Cardiac fibroblast (primary cell): ENCODE measurements at places on chromosomes 4 and X.

- no peak for DNase-seq
Measured at GRCh38 chrX:57178605-57179004, 41.4 kb upstream of the SPIN2A start.

GRCh38 chr4:2255501-2256155 is 6.3 kb downstream of the MXD4 start:
- no peak for DNase-seq

DNA sequence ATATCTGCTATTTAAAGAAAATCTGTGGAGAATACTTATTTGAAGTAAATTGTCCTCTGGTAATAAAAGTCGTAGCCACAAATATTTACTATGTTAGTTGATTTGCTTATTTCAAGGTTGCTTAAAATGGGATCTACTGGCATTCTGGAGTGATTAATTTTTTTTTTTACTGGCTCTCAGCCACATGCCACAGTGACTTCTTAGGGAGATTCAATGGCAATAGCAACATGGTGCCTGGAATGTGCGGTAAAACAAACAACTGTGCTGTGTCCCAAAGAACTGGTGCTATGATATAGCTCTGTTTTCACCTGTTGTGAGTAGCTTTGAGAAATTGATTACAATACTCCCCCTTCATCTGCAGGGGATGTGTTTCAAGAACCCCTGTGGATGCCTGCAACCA is 324.3 kb downstream of the GPAT3 start:
- DNase-seq: no peak

GRCh38 chrX:8971116-8971515 is 62.8 kb downstream of the FAM9B start:
- peak; percentile 72 for DNase-seq

GRCh38 chr4:66052426-66052825 is 382.1 kb upstream of the EPHA5 start:
- no peak for DNase-seq

- no peak for DNase-seq
Measured at GRCh38 chr4:38591617-38592337, 72.2 kb upstream of the KLF3 start.

- DNase-seq: peak; percentile 10
Measured at GRCh38 chr4:15037923-15038541, 35.8 kb downstream of the CPEB2 start.

DNA sequence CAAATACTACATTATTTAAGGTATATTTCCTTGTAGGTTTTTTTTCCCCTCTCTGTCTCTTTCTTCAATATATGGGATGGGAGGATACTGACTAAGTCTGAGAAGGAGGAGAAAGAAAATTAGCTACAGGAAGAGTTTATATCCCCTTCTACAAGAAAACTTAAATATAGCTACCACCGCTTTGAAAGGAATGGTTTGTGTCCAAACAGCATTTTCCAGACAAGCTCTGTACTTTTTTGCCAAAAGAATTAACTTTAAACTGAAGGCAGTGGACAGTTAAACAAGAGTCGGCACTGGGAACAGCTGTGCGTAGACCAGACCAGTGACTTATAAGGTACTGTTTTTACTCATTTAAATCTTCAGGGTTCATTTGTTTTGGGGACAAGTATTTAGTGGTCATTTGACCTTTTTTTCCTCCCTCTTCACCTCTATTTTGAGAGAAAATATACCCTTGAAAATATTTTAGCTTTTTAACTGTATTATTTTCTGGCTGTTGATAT is 303.7 kb downstream of the ARHGAP24 start:
- DNase-seq: peak; percentile 54

DNA sequence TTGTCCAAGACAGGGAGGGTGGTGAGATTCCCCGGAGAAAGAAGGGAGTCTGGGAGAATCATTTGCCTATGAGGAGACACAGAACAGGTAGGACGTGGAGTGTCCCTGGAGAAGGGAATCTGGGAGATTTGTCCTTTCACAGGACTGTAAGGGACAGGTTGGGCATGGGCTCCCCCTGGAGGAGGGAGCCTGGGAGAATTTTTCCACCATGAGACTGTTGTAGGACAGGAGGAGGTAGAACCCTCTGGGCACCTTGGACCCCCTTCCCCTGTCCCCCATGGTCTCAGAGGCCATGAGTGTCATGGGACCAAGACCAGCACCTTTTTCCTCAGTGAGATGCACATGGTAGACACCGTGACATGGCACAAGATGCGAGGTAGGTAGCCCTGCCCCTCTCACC is 2.8 kb downstream of the PORCN start:
- DNase-seq: peak; percentile 22

DNA sequence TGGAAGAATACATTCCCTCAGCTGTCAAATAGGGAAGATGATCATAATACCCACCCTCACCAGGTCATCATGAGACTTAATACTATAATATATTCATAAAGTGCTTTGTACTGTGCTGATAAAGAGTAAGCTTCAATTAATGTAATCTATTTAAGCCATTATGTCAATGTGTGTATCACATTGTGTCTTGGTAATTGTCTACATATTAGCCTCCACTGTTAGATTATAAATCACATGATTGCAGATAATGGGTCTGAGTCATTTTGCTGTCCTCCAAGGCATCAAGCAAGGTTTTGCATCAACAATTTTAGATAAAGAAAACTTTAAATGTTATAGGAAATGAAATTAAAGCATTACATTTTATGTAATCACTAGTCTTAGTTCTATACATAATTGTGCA is 45.2 kb upstream of the CEP135 start:
- peak; percentile 3 for DNase-seq

- no peak for DNase-seq
Measured at GRCh38 chr4:100872811-100873210, 355.0 kb upstream of the EMCN start.

DNA sequence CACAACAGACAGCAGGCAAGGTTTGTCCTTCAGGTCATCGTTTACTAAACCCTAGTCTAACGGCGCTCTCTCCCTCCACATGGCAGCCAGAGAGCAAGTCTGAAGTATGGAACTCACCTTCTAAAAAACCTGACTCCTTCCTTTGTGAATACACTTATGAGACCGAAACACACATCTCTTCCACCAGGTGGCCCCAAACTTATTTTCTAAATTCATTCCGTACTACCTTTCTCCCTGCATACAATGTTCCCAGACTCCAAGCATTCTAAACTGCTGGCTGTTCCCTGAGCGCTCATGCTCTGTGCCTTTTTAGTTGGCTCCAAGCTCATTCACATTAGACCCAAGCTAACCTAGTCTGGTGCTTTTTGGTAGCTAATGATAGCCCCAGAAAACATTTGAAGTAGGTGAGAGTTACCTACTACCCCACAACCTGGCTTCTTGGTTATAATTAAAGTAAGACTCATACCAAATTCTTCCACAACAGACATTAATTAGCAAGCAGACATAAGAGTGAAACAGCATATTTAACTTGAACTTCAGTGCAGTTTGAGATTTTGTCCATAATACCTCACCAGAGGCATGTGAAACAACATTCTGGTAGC is 67.6 kb upstream of the DCLK2 start:
- DNase-seq: peak; percentile 84

- DNase-seq: peak; percentile 9
Measured at GRCh38 chrX:47129899-47130358, 14.6 kb downstream of the NDUFB11 start.

DNA sequence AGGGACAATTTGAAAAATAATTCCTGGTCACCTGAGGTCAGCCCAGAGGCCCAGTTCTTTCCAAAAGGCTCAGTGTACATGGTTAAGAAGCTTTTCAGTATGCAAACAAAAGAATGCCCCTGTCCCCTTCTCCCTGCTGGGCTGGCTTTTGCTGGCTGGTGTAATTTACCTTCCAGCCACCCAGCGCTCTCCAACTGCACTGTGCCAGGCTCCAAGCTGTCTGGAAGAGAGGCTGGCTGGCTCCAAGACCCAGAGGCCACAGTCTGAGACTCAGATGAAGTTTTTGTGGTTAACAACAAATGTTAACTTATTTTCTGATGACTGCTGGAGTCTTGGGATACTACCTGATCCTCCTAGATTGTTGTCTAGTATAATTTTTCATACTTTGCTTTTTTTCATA is 11.9 kb upstream of the KIT start:
- no peak for DNase-seq

DNA sequence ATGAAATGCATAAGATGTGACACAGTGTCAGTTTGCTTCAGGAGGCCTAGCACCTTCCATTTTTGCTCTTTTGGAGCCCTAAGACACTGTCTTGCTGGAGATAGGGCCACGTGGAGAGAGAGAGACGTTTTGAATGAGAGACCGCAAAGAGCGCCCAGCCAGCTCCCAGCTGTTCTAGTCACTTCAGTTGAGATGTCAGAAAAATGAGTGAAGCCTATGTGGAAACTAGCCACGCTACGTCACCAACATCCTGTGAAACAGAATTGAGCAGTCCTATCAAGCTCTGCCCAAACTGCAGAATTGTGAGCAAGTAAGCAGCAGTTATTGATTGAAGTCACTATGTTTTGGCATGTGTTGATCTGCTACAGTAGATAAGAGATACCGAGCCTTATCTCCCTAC is 13.1 kb downstream of the GPR82 start:
- no peak for DNase-seq

GRCh38 chrX:14922437-14922836 is 49.2 kb downstream of the MOSPD2 start:
- peak; percentile 53 for DNase-seq

GRCh38 chrX:74534569-74535038 is 79.8 kb downstream of the RLIM start:
- no peak for DNase-seq

- peak; percentile 29 for DNase-seq
Measured at GRCh38 chr4:88900432-88900831, 156.6 kb downstream of the FAM13A start.

DNA sequence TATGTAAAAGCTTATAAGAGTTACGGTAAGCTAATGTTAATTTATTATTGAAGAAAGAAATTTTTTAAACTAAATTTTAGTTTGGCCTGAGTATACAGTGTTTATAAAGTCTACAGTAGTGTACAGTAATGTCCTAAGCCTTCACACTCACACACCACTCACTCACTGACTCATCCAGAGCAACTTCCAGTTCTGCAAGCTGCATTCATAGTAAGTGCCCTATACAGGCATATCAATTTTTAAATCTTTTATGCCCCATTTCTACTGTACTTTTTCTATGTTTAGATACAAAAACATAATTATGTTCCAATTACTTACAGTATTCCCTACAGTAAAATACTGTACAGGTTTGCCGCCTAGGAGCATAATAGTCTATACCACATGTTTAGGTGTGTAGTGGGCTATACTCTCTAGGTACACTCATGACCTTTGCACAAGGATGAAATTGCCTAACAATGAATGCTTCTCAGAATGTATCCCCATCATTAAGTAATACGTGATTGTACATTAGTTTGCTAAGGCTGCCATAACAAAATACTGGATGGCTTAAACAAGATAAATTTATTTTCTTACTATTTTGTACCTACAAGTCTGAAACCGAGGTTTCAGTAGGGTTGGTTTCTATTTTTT is 333.8 kb upstream of the PCDH7 start:
- DNase-seq: peak; percentile 8

DNA sequence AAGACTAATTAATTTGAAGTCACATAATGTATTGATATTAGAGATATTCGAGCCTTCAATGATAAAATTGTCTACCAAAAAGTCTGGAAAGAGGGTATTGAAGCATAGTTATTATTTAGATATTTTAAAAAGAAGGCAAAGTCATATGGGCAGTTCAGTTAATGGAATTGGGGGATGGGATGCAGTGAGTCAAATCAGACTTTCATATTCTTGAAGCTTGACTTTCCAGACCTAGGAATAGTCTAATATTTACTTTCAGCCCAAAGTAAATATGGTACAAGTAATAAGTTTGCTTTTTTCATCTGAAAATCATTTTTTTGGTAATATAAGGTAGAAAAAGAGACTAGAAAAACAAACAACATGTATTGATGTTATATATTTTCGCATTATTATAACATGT is 2017.8 kb downstream of the C4orf33 start:
- DNase-seq: no peak

DNA sequence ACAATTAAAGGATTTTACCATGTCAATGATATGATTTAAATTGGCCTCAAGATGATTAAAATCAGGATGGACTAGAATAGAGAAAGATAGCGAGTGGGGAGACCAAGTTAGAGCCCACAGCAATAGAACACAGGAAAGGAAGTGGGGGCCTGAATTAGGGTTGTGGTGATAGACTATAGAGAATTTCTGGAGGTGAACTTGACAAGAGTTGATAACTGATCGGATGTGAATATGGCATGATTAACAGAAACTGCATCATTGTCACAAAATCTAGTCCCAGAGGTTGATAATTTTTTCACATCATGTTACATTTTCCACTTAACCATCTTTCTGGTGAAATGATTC is 26.3 kb upstream of the TRPC3 start:
- no peak for DNase-seq

GRCh38 chrX:72128881-72129280 is 2.8 kb downstream of the RTL5 start:
- peak; percentile 23 for DNase-seq

GRCh38 chr4:56104188-56104587 is 155.4 kb downstream of the CEP135 start:
- no peak for DNase-seq

DNA sequence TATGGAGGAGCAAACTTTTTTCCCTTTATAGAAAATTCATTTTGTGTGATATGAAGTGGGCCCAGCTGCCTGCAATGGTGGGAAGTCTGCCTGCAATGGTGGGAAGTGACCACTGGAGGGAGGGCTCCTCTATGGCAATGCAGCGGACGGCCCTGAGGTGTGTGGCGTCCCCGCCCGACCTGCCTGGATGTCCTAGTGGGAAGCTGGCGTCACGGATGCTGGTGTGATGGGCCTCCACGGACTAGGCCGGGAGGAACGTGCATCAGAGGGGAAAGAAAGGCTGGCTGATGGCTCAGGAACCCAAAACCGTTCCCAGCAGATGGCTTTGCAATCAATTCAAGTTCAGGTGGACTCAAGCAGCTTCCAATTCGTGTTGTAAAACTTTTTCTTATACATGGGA is 177.9 kb downstream of the AFAP1 start:
- peak; percentile 64 for DNase-seq

DNA sequence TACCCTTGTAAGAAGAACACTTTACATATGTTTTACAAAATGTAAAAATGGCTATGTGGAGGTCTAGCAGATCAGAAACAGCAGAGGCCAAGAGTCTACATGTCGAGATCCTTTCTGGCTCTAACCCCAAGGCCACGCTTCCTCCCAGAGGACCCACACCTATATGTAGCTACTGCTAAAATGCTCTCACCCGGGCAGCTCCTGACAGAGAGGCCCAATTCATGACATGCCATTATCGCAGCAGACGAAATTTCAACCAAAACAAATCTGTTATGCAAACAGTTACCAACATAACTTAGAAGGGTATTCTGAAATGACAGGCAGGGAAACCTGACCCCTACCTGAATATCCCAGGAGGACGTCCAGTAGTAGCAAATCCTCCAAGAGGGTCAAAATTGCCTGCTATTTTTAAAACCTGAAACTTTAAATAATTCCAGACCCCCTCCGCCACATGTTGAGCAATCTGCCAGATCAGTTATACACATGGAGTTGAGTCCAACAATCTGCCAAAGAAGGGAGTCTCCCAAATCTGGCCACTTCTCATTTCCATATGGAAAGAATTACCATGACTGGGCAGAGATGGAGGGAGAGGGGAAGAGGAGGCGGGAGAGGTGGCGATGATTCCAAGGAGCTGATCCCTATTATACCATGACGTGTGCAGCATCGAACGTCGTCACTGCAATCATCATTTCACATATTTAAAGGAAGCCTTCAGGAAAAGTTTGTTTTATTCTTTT is 192.9 kb upstream of the TBL1X start:
- no peak for DNase-seq
